ELR (cell line): ENCODE measurements at places on chromosomes 2 and 18.

GRCh38 chr2:229454934-229455631, 184.0 kb upstream of the PID1 start:
- DNase-seq = peak; percentile 98

GRCh38 chr2:6828299-6828584, 37.5 kb downstream of the CMPK2 start:
- peak; percentile 19 for DNase-seq

- DNase-seq = peak; percentile 70
Observed at GRCh38 chr2:219681694-219682300, 54.4 kb downstream of the SLC4A3 start.

DNA sequence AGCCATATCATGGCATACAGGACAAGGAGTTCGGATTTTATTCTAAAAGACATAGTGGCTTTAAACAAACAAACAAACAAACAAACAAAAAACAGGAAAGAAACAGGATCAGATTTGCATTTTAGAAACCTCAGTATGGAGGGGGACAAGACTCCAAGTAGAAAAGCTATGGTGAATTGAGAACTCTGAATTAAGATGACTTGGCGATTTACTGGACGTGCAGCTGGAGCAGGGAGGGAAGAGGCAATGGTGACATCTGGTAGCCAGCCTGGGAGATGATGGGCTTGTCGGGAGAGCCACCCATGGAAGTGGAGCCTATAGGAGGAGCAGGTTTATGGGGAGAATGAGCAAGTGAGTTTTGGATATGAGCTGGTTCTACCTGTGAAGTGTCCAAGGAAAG, 13.2 kb downstream of the CPLX4 start:
- DNase-seq = no peak

DNA sequence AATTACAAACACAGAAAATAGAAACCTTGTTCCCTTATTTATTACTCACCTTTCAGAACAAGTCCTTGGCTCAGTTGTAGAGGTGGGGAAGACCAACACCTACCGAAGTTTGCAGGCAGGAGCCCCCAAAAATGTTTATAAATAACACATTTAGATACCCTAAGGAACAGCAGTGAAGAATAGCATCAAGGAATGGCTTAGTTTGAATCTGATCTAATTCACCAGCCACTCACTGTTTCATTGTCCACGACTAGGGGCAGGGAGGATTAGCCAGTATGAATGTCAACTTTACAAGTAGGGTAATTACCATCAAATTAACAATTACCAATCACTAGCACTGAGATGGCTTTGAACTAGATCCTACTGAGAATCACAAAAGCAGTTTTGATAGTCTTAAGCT, 65.4 kb downstream of the PRPF40A start:
- DNase-seq = no peak

- peak; percentile 100 for DNase-seq
Observed at GRCh38 chr2:223549215-223549614, 52.9 kb downstream of the SCG2 start.

DNA sequence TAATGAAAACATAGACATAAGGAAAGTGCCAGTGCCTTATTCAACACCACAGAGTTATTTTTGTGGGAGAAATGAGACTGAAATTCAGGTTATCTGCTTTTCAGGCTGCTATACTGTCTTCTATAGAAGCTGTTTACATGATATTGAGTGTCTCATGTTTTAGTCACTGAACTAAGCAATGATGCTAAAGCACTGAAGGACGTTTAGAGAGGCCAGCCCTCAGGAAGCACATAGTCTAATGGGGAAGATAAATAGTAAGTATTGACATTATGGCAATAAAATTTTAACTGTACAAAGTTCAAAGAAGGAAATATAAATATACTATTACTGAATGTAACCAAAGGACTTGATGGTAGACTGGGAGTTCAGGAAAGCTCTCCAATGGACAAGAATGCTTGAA, 186.4 kb upstream of the ZC3H15 start:
- DNase-seq = no peak

DNA sequence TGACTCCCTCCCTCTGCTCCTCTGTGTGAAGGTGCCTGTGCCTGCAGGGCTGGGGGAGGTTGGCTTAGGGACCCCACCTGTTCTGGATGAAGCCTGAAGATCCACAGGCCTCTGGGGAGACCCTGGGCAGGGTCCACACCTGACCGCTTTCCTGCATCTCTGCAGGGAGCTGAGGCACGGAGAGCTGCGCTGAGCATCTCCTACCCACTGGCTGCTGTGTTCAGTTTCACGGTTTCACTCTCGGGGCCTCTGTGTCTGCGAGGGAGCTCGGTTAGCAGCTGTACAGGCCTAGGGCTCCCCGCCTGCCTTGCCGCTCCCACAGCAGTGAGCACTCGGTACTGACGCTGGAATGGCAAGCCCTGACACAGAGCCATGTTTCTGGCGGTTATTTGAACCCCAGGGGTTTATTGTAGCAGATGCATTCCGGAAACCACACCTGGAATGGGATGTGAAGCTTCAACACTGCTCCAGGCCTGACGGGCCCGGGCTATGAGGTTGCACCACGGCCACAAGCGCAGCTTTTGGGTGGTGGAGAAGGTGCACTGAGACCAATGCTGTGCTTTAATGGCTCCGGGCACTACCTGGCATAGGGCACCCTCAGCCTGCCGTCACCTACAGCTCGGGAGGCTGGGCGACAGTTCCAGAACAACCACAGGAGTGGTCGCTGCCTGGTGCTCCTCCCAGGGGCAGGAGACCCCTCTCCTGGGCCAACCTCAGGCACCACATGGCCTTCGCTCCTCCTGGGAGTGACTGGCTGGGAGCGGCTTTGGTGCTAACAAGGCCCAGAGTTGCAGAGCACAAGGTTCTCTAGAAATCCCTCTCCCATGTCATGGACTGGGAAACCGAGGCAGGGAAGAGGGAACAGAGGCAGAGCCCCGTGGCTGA, 257.9 kb downstream of the NDUFA10 start:
- DNase-seq = no peak

DNA sequence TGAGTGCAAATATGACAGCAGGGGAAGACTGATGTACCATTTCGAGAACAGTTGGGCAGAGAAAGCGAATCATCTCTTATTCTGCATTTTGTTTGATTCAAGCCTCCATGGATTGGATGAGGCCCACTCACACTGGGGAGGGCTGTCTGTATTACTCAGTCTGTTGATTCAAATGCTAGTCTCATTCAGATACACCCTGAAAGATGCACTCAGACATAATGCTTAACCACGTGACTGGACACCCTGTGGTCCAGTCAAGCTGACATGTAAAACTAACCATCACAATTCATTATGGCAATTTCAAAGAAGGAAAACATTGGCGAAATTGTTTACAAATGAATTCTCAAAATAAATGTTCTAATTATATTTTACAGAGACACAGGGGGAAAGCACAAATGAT, 1210.2 kb downstream of the DPP10 start:
- no peak for DNase-seq

DNA sequence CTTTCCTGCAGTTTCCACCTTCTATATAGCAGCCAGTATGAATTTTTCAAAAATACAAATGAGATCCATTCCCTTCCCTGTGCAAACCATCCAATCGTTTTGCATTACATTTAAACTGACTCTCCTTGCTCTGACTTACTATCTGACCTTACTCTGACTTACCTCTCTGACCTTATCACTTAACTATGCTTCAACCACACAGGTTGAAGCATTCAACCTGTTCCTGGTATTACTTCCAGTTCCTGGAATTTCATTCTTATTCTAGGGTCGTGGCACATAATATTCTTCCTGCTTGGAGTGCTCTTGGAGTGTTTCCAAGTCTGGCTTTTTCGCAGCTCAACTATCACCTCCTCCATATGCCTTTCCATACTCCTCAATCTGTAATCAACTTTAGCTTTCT, 850.6 kb upstream of the CHAC2 start:
- DNase-seq = no peak

DNA sequence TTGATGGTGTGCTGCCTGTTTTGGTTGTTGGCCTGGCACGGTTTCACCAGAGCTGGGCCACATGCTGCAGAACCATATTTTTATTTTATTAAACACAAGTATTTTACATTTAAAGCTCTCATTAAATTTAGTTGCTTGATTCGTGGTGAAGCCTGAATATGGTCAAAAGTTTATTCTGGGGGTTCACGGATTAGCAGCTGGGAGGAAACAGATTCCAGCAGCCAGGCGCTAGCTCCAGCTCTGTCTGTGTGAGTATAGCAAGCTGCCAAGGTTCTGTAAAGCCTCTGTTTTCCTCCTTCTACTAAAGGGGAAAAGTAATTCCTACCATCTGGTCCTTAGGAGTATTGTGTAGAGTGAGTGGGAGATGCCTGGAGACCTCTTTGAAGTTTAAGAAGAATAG, 22.5 kb downstream of the GATA6 start:
- no peak for DNase-seq

GRCh38 chr2:159119652-159120257, 151.3 kb downstream of the TANC1 start:
- no peak for DNase-seq

DNA sequence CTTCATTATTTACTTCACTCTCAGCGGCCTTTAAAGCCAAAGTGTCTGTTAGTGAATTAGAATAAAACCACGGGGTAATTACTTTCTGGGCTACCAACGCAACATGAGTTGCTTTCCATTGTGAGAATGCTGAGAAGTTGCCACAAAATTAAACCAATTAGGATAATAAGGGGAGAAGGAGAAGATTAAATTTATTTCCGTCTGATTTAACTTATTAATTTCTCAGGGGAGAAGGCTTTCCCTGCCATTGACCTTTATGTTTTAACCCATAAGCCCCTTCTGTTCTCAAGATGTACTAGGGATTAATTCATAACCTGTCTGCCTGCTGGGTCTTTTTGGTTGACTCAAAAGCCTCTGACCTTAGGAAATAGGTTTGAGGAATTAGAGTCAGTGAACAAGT, 42.3 kb upstream of the IGFBP5 start:
- DNase-seq = no peak

- DNase-seq = no peak
Observed at GRCh38 chr2:171485116-171485515, 37.2 kb upstream of the CYBRD1 start.

- DNase-seq = no peak
Observed at GRCh38 chr2:169609264-169609663, 25.1 kb downstream of the PPIG start.

- DNase-seq = no peak
Observed at GRCh38 chr2:10449838-10450691, 1.9 kb upstream of the ODC1 start.

DNA sequence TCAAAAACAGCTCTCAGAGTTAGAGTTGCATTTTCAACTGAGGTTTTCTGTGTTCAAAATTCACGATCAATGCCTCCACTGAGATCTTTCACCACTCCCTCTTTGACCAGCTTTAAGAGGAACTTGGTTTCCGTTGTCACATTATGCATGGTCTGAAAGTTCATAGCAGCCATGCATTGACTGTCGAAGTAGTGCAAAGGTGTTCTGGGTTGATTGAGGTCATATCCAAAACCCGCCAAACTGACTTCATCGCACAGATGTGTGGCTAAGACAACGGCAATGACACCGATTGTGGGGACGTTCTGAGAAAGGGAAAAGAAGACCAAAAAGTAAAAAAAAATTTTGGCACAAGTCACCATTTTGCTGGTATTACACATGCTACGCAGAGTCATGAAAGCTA, 48.7 kb downstream of the ST3GAL5 start:
- no peak for DNase-seq

DNA sequence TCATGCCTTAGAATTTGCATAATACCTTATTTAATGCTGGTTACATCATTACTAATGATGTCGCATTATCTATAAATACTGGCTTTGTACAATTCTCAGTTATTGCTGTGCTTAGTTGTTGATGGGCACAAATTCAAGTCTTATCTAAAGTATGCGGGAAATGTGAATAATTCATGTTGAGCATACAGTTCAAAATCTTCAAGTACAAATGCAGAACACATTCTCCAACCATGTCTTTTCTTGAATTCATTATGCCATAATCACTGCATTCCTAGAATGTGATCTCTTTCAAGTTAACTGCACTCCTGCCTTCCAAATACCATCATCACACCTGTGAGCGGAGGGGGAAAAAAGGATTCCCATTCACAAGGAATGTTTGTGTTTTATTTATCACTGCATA, 337.0 kb downstream of the MBD2 start:
- DNase-seq = no peak

DNA sequence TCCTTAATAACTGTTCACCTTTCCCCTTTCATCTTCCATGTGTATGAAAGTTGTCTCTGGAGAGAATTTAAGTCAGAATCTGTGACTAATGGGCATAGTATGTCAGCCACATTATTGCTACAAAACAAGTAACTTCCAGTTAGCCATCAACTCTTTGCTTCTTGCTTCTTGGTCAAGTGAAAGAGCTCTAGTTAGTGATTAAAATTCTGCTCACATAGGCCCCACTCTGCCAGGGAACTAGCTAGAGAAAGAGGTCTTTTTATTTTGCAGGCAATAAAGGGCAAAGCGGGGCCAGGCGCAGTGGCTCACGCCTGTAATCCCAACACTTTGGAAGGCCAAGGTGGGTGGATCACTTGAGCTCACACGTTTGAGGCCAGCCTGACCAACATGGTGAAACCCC, 64.6 kb downstream of the COLEC12 start:
- peak; percentile 66 for DNase-seq

DNA sequence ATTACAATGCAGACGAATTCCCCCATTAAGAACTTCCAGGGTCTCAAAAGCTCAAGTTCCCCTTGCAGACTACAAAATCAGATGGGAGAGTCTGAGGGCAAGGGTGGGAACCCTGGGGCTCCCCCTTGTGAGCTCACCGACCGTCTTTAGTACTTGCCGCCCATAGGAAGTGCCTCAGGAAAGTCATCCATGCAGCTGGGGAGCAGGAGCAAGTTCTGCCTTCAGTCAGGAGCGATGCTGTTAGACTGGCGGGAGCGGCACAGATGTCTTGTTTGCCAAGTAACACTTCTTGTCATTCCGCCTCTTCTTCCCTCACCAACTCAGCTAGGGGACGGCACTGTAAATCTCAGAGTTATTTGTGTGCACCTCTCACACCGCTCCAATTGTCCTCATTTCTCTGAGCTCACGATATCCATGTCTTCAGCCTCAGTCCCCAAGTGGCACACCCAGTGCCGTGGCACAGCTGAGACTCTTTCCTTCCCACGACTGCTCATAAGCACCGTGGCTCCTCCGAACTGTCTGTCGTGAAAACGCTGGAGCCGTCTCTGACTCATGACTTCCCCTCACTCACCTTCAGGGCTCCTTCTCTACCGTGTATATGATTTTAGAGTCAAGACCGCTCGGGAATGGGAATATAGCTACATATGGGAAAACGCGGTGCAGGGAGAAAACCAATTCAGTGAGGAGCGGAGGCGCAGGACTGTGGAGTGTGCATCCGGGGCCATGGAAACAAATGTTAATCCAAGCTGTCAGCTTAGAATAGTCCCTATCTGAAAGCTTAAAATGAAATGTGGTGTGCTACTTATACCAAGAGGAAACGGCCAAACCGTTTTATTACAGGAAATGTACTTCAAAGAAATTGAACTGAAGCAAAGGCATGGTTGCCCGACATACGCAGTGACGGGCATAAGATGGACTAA, 34.0 kb downstream of the UXS1 start:
- DNase-seq = no peak

- no peak for DNase-seq
Observed at GRCh38 chr2:116416731-116417377, 1397.6 kb upstream of the DDX18 start.

DNA sequence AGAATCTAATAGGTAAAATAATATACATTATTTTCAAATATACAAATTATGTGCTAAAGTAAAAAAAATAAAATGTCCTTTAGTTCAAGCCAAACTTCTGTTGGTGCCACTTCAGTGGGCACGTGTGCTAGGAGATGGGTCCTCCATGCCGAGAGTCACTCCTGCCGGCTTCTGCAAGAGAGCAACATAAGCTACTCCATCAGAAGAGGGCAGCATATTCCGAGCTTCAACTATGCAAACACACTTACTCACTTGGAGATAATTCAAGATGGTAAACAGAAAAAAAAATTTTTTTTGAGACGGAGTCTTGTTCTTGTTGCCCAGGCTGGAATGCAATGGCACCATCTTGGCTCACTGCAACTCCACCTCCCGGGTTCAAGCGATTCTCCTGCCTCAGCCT, 24.4 kb downstream of the CNOT11 start:
- peak; percentile 19 for DNase-seq
